ENCODE measurements at places on chromosomes 13 and 19.

- DNase-seq: no peak
Measured at GRCh38 chr13:46726347-46726746, 70.6 kb downstream of the ESD start.

- no peak for DNase-seq
Measured at GRCh38 chr19:55111238-55111831, 6.1 kb downstream of the PPP1R12C start.

DNA sequence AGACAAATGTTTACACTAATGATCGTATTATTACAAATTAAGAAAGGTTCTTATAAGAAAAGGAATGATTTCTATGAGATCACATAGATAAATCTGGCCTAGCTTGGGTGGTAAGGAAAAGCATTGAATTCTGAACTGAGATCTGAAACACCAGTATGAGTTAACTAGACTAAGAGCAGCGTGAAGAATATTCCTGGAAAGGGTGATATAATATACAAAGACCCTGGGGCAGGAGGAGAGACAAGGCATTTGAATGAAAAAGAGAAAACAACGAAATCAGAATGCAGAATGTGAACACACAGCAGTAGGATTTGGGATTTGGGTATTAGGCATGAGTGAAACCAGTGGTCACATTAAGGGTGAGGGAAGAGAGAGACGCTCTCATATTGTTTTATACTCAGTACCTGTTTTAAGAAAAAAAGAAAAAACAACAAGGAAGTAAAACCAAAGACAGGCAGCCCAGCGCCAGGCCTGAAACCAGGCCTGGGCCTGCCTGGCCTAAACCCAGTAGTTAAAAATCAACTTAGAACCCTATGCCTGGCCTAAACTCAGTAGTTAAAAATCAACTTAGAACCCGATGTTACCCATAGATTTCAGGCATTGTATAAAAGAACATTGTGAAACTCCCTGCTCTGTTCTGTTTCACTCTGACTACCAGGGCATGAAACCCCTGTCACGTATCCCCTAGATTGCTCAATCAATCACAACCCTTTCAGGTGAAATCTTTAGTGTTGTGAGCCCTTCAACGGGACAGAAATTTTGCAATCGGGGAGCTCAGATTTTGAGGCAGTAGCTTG, 287.1 kb downstream of the ITGBL1 start:
- DNase-seq: no peak

DNA sequence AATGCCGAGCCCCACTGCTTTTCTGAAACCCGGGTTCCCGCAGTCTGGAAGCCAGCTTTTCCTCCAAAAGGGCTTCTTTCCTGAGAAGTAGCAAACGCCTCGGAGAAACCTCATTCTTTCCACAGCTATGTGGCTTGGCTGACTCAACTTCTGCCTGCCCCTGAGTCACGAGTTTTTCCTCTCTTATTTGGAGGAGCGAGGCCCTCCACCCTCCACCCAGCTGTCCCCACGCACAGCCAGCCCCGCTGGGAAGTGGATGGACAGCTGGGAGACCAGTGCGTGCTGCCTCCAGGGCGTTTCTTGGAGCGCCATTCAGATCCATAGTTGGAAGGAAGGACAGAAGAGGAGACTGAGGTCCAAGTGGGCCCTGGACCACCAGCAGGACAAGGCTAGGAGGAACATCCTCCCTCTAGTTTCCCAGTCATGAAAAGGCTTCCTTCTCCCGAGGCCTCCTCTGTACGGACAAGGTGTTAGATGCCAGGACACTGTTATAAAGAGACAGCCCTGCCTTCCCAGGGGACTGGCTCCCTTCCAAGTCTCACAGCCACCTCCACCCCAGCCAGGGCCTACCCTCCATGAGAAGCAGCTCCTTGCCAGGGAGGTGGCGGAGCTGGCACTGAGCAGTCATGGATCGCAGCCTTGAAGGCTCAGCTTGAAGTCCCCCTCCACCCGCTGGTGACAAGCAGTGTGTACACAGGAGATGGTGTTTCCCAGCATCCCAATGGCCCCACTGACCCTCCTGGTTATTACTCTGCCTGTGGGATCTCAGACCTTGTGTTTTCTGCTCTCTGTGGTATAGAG, 2.5 kb upstream of the PLEKHF1 start:
- DNase-seq: no peak

GRCh38 chr19:48518207-48518606, 6.6 kb upstream of the LMTK3 start:
- DNase-seq: no peak

DNA sequence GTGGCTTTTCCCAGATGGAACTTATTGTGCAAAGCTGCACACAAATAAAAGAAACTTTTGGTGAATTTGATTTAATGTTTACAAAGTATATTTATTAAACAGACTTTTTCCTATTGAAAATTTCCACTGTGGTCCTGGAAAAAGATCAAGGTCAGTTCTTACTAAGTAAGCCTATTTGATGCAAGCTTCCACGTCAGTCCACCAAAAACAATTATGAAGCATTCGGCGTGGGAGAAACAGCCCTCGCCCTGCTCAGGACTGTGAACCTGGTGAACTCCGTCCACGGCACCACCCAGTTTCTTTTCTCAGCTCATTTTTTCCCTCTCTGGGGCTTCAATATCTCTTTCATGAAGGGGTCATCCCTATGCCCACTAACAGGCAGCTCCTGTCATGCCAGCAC, 149.8 kb downstream of the EFNB2 start:
- no peak for DNase-seq

- DNase-seq: no peak
Measured at GRCh38 chr13:99197117-99197651, 3.5 kb upstream of the UBAC2 start.

DNA sequence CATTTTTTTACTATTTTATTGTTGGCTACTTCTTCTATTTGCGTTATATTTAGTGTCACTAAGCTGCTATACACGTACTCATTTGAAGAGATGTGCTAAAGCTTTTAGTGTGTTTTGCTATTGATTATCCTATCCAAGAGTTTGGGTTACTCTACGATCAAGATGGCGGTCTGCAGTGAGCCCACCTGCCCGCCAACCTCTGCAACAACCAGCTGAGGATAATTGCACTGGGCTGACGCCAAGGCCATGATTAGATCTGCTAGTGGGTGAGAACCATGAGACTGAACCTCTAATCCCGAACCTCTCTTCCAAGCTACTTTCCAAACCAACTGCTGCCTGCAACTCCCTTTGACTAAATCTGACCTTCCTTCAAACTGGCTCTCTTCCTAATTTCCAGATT, 1.8 kb downstream of the CPB2 start:
- DNase-seq: no peak

GRCh38 chr13:40402931-40403431, 263.5 kb downstream of the FOXO1 start:
- no peak for DNase-seq

DNA sequence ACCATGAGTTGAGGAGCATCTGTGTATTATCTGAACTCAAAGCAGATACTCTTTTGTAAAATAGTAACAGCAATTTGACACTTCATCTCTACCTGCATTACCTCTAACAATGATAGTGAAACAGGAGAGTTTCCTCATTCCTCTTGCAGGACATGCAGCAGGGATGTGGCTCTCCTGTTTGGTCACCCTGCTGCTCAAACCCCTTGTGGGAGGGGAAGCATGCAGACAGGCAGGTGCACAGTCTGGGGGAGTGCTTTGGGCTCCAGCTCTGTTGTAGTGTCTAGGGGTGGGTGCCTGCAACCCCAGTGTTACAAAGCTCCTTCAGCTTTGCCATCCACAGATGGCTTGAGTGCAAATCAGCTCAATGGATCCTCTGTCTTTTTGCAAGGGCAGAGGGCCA, 827.6 kb downstream of the DACH1 start:
- no peak for DNase-seq

DNA sequence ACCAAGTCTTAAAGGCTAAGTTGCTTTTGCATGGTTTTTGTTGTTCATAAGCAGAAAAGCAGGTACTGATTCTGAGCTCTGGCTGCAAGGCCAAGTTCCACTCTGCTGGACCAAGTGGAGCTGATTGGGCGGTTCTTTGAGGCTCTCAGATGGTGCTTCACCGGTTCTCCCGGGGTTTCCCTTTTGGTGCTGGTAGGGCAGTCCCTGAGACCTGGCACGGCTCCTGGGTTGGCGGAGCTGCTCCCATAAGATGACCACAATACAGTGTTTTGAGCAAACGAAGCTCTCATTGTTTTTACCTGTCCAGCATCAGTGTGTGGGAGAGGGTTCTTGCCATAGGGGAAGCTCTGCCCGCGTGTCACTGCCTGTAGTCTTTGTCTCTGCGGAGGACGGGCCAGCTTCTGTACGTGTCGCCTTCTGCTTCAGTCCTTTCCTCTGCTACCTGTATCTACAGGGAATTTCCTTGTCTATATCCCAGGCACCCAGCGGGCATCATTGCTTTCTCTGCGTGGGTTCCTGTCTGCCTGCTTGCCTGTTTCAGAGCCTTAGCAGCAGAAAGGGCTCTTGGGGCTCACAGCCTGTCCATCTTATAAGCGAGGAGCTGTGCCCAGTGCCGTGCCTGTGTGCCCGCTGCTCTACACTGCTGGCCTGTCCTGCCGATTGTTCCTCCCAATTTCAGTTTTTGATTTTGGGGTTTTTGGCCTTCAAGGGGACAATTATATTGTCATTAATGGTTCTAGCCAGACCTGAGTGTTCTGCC, 2.3 kb downstream of the U2AF2 start:
- DNase-seq: no peak

DNA sequence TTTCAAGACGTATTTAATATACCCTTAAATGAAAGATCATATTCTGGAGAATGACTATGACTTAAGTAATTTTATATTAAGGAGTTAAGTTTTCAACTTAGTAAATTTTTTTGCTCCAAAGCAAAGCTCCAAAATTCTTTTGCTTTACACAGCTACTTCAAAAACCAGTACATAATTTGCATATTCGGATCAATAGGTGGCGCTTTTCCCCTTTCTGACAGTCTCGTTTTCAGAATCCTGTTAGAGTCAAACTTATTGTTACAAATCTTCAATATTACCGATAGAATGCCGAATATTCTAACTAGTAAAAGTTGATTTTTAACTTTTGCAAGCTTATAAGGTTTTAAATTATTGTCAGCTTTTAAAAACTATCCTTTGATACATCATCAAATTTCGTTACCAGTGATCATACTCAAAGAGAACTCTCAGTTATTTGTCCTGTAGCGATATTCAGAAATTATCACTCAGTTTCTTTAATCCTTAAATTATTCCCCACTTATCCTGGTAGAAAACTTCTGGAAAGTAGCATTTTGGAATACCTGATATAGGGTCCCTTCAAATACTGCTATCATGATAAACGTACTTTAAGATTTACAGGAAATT, 852.7 kb upstream of the KLHL1 start:
- no peak for DNase-seq

DNA sequence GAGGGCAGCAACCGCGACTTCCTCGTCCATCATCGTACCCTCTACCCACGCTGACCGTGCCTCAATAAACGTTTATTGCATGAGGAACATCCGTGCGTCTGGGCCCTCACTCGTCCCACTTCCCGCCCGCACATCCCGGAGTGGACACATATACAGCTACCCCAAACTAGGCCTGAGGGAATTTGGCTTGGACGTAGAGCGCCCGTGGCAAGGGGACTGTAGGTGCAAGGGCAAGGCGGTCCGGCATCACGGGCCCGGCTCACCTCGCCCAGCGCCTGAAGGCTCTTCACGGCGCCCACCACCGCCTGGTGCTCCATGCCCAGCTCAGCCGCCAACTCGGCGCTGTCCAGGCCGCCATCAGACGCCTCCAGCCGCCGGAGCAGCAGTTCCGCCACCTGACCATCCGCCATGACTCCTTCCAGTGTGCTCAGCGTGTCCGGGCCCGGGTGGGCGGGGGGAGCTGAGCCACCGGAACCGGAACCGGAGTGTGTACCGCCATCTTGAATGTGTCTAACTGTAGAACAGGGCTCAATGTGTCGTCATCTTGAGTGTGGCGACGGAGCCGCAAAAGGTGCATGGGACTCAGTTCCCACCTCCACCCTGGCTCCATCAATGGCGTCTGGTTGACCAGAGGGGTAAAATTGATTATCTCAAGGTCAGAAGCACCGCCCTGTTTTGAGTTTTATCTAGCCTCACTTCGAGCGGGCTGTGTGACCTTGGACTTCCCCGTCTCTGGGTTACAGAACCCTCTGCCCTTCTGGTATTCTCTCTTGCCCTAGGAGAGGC, at the start of gene FARSA:
FARSA (minus strand) TSS at position 425 of the 786 bp plus-strand sequence; CDS start at position 410, 15 bp downstream.
- DNase-seq: peak; percentile 84

DNA sequence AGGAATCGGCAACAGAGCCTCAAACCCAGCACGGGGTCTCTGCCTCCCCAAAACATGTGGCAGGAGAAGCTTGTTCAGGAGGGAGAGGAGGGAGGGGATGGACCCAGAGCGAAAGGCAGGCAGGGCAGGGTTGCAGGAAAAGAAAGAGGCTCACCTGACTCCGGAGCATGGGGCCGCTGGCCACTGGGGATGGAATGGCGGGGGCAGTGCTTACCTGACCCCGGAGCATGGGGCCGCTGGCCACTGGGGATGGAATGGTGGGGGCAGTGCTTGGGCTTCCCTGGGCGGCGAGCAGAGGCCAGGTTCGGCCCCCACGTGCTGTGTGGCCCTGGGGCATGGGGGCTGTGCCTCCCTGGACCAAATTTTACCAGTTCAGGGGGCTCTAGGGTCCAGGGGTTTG, 13.3 kb upstream of the CELF5 start:
- DNase-seq: no peak

GRCh38 chr13:44818428-44818827, 170.8 kb downstream of the NUFIP1 start:
- DNase-seq: no peak

DNA sequence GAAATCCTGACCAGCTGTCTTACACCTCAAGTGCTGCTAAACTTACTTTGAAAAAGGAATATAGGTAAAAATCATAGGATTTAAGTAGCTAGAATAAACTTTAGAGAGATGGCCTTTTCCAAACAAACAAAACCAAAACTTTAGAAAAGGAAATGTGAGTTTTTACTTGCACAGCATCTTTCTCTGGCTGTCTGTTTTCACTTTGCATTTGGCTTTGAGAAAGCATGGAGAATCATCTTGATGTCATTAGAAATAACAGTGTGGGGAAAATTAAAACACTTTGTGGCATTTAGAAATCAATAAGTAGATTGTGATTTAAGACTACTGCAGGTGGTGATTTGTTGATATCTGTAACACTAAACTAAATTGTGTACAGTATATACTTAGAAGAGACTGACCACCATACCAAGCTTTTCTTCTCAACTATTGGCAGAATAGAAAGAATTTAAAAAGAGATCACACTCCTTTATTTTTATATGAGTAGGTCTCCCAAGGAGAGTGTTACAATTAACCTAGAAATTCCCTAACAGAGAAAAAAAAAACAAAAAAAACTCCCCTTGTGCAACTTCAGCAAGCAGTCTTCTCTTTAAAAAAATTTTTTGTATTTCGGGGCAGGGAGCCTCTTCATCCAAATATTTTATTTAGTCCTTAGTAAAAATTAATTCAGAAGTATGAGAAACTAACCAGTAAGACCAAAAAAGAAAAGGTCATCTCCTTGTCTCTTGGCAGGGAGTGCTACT, 6.1 kb downstream of the WDFY2 start:
- no peak for DNase-seq

DNA sequence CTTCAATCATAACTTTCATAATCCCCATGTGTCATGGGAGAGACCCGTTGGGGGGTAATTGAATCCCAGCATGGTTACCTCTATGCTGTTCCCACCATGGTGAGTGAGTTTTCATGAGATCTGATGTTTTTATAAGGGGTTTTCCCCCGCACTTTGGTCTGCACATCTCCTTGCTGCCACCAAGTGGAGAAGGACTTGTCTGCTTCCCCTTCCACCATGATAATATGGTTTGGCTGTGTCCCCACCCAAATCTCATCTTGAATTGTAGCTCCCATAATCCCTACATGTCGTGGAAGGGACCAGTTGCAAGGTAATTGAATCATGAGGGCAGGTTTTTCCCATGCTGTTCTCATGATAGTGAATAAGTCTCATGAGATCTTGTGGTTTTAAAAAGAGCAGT, 524.9 kb downstream of the SLITRK5 start:
- no peak for DNase-seq
